ENCODE measurements at places on chromosomes 6 and 20.

DNA sequence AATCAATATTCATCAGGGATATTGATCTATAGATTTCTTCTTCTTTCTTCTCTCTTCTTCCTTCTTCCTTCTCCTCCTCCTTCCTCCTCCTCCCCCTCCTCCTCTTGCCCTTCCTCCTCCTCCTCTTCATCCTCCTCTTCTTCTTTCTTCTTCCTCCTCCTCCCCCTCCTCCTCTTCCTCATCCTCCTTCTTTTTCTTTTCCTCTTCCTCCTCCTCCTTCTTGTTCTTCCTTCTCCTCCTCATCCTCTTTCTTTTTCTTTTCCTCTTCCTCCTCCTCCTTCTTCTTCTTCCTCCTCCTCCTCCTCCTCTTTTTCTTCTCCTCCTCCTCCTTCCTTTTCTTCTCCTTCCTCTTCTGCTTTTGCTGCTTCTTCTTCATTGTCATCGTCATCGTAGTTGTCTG, 52.4 kb upstream of the SERINC1 start:
- DNase-seq, result no peak

DNA sequence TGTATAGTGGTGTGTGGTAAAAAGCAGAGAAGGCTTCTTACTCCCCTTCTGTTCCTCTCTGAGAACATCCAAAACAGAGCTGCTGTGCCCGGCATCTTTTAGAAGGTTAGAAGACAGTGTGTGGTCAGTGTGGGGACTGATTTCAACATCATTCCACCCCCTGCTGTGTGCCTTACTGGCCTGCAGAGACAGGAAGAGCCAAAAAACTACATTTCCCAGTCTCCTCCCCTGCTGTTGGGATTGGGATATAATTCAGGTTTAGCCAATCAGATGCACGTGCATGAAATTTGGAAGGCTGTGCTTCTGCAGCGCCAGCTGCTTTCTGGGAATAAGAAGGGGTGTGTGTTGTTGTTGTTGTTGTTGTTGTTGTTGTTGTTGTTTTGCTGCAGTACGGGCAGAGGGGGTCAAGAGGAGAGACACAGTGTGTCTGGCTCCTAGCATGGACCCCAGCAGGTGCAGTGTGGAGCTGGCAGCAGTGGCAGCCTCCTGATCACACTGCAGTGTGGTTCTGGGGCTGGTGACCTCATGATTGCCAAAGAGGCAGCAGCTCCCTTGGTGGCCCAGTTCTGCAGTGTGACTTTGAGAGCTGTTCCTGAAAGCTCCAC, 74.7 kb downstream of the MRPL14 start:
- no peak for DNase-seq

- no peak for DNase-seq
Measured at GRCh38 chr6:13838616-13839015, 24.3 kb upstream of the MCUR1 start.

DNA sequence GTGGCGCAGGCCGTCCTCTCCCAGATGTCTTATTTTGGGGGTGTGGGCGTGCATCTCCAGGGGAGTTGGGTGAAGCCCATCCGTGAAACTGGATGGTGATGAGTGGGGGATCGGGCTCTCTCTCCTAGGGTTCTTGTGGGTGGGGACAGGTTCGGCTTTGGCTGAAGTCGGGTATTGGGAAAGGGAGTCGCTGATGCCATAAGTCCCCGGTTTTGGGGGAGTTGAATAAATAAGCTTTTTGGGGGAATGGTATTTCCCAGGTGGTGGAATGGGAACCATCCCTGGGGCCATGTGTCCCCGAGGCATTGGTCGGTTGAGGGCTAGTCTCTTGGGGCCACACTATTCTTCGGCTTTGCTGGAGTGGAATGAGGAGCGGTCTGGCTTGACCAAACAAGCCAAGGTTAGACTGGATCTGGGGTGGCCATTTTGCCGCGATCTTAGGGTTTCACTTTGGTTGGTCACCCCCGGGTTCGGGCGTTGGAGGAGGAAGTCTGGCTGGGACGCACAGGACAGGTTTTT, 481 bp downstream of the ZNF133 start:
- peak; percentile 4 for DNase-seq

- DNase-seq, result no peak
Measured at GRCh38 chr20:61193164-61193563, 58.9 kb upstream of the CDH4 start.

DNA sequence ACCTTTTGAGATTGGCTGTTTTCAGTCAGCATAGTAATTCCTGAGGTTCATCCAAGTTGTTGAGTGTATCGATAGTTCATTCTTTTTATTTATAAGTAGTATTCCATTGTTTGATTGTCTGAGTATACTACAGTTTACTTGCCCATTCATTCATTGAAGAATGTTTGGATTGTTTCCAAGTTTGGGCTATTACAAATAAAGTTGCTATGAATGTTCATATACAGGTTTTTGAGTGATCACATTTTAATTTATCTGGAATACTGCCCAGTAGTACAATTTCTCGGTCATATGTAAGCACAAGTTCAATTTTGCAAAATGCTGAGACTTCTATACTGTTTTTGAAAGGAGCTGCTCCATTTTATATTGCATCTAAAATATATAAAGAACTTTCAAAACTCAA, 14.2 kb upstream of the EPHA7 start:
- no peak for DNase-seq

DNA sequence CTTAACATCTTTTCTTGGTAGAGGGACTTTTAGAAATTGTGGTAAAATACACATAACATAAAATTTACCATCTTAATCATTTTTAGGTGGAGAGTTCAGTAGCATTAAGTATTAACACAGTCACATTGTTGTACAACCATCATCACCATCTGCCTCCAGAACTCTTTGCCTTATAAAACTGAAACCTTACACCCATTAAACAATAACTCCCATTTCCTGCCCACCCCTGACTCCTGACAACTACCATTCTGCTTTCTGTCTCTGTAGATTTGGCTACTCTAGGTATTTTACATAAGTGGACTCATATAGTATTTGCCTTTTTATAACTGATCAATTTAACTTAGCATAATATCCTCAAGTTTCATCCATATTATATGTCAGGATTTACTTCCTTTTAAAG, 88.7 kb downstream of the ZHX3 start:
- no peak for DNase-seq

GRCh38 chr20:415820-416322, 7.8 kb downstream of the RBCK1 start:
- DNase-seq, result no peak

DNA sequence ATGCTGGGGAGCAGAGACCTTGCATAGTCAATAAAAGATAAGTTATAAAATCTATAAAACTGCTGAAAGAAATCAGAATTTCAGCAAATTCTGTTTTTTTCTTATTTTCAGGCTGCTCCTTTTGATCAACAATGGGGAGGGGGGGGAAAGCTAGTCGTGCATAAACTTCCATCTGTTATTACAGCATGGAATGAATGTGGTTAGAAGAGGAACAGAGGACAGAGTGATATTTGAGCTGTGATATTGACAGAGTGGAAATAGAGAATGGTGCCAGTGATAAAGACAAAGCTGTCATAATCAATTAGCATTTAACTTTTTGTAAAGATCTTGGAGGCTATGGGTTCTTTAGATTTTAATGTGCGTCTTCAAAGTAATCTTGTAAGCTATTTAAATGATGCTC, 43.4 kb upstream of the QKI start:
- DNase-seq, result no peak

DNA sequence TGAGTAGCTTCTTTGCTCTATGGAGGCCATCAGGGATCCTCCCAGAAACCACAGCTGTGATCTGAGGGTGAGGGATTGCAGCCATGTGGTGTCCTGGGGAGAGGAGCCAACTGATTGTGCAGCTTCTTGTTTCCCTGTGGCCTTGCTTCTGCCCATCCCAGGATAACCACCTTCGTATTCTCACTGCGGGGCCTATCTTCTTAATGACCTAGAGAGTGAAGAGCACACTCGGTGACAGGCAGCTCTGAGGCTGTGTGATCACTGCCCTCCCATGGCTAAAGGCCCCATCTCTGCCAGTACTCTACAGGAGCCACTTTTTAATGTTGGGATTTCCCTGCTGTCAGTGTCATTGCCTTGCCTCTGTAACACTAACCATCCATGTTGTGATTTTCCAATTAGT, 5.3 kb upstream of the RAET1L start:
- no peak for DNase-seq

- no peak for DNase-seq
Measured at GRCh38 chr20:41110930-41111577, 26.3 kb upstream of the PLCG1 start.

DNA sequence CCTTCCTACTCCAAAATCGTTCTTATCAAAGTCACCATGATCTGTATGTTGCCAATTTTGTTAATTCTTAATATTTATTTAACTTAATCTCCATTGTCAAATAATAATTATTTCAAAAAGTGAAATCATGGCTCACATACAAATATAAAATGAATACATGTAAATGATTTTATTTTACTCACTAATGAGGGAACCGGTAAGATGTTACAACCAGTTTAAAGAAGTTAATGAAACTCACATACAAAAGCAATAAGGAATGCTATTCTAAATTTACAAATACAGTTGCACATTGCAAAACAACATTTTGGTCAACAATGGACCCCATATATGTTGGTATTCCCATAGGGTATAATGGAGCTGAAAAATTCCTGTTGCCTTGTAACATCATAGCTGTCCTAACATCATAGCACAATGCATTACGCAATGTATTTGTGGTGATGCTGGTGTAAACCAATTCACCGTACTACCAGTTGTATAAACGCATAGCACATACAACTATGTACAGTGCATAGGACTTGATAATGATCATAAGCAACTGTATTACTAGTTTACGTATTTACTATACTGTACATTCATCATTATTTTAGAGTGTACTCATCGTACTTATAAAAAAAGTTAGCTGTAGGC, 6.5 kb upstream of the SLC22A16 start:
- DNase-seq, result no peak

DNA sequence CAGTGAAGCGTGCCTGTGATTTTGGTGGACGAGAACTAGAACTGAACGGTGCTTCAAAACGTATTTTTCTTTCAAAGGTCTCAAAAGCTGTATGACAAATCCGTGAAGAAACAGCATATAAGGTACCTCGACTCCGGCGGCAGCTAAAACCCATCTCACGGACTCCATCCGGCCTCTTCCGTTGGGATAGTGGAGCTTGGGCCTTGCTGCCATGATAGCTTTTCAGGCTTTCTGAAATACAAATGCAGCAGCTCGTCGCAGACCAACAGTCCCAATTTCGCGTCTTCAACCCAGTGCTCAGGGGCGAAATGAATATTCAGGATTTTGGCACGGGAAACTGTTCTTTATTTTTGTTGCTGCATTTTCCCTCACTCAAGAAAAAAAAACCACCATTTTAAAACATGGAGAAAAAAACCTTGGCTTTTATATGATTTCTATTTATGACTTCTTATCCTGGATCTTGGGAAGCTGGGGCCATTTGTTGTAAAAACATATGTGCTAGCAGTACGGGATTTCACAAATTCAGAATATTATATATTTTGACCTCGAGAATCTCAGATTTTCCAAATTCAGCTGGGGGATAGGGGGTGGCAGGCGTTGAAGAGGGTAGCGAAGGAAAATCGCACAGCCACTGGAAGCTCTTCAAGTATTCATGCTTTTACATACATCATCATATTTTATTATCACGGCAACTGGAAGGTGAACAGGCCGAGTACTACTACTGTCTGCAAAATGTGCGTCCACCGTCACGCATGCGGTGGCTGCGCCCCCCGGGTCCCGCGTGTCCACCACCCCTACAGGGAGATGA, 849 bp downstream of the GSTA4 start:
- peak; percentile 75 for DNase-seq

DNA sequence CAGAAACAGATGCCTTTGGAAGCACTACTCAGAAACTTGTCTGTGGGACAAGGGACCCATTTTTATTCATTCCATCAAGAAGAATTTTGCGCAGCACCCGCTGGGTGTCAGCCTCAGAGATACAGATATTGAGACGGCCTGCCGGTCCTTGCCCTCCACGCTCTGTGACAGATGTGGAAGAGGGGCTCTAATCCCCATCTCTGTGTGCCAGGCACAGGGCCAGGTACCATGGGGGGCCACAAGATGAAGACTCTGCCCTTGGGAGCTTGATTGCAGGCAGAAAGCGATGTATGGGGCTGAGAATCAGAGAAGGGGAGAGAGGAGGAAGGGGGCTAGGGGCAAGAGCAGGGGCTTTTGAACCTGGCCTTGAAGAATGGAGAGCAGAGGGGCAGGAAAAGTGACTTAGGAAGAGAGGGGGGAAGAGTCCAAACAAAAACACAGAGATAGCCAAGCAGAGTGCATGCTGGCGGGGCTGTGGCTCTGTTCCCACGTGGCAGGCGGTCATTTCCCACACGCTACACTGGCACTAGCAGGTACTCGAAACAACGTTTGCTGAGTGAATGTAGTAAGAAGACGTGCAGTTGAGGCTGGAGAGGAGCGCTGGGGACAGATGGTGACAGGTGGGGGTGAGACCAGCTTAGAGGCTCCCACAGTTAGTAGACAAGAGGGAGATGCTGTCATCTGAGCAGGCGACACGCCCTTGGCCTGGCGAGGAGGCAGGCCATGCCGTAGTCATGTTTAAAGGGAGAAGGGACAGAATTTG, 170.3 kb upstream of the SNX9 start:
- DNase-seq, result no peak

- DNase-seq, result peak; percentile 62
Measured at GRCh38 chr20:52972965-52973819, 1.0 kb downstream of the TSHZ2 start.

DNA sequence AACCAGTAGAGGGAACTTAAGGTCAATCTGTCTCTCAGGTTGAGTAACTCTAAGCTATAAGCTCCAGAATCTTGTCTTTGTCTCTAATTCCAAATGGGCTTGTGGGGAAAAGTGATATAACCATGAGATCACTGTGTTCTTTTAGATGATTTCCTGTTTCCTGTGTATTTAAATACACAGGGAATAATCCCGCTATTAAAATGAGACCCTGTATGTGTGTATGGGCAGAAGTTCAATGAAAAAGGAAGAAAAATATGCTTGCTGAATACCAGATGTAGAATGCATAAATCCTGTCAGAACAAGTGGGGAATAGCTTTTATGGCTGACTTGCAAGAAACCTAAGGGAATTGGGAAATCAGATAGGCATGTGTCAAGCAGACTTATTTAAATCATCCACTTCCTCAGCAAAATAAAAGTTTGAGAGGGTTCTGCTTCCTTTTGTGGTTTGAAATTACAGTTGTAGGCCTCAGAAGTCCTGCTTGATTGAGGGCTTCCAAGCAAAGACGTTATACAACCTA, 164.7 kb upstream of the PDE7B start:
- DNase-seq, result no peak

- no peak for DNase-seq
Measured at GRCh38 chr6:43509142-43509983, 783 bp downstream of the LRRC73 start.

DNA sequence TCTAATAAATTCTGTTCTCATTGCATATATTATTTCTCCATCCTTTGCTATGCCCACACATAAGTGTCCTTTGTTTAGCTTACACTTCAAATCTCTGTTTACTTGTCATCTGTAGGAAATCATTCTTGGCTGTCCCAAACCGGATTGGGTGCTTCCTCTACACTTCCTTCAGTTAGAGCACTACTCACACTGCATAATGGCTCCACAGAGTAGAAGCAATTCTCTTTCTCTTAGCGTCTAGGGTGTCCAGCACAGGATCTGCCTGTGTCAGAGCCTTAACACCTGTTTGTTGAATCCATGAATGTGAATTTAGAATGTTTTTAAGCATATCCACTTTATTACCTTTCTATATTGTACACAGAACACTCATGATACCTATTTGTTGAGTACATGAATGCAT, 87.0 kb upstream of the BMP2 start:
- DNase-seq, result no peak

- no peak for DNase-seq
Measured at GRCh38 chr6:31131595-31131994, 7.3 kb downstream of the PSORS1C2 start.

- no peak for DNase-seq
Measured at GRCh38 chr20:47610247-47610944, 108.7 kb downstream of the NCOA3 start.
